ENCODE measurements at places on chromosomes 5 and 9.
A peak's percentile ranks its signal among the peaks of the same experiment; 100 is the strongest.

DNA sequence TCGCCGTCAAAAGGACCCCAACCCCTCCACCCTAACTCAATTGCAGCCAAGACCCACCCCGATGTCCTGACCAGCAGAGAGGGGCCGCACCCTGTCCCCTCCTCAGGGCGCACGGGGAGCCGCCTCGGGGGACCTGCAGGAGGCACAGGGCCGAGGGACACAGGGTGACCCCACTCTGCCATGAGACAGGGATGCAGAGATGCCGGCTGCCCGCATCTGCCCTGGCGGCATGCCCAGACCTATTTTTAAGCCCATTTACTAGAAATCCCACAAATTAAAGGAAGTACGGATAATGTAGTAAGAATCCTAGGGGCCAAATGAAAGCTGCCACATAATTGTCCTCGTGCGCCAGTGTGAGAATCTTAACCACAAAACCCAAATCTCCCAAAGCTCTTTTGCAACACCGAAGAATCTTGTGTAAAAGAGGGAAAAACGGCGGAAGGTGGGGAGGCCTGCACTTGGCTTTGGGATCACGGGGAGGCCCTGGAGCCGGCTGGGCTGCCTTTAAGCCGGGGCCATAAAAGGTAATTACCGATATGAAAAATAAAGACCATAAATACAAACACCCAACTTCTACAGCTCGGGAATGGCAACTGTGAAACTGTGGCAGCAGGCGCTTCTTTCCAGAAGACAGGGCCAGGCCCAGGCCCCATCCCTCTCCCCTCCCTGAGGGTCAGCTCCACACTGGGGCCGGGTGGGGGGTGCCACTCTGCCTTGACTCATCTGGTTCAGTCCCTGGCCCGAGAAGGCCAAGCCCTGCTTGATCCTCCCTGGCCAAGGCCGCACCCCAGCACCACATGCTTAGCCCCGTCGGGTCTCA, 35.0 kb downstream of the NACC2 start:
- no peak for DNase-seq

GRCh38 chr5:138752951-138753793, at the start of gene CTNNA1:
Gene CTNNA1, plus strand, starts transcription at chr5:138753425. Its CDS starts 28,500 bp downstream, at chr5:138781925.
- DNase-seq: peak; percentile 35

GRCh38 chr5:124410539-124411488, 335.6 kb downstream of the ZNF608 start:
- DNase-seq: no peak

DNA sequence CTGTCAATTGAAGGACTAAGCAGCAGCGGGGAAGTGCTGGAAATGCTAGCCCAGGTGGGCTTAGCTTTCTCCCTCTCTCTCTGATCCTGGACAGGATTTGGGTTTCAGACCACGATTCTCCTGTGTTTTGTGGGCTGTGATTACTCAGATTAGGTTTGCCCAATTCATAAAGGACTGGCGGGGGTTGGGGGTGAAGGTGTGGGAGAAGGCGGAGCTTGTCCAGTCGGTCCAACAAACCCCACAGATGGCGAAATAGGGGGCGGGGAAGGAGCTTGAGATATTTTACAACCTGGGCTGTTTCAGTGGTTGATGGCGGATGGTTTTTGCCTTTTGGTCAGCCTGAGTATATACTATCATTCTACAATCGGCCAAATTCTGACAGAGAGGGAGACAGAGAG, 35.2 kb downstream of the PCDHAC2 start:
- no peak for DNase-seq

- DNase-seq: no peak
Observed at GRCh38 chr5:132180134-132180745, 47.4 kb downstream of the P4HA2 start.

DNA sequence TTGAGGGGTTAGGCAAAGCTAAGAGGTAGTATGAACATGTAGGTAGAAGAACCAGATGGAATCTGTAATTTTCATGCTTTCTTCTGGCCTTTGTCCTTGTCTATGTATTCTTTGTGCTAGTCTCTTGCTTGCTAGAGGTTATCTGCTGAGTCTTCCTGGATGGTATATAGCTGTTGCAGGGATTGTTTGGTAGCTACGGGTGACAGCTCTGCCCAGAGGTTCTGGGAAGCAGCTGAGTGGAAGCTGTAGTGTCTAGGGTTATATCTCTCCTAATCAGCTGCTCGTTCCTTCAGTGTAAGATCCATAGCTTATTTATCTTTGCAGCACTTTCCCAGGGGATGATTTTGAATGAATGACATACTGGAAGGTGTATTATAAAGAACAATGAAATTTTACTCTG, 100.3 kb downstream of the ATG10 start:
- DNase-seq: no peak

Measured in CD8-positive, alpha-beta memory T cell (primary cell).